ENCODE measurements at places on chromosomes 1 and 21.
A peak's percentile ranks its signal among the peaks of the same experiment; 100 is the strongest.

- DNase-seq: no peak
Observed at GRCh38 chr1:218355278-218355677, 10.1 kb downstream of the TGFB2 start.

GRCh38 chr1:41397020-41397419, 35.8 kb downstream of the FOXO6 start:
- no peak for DNase-seq

DNA sequence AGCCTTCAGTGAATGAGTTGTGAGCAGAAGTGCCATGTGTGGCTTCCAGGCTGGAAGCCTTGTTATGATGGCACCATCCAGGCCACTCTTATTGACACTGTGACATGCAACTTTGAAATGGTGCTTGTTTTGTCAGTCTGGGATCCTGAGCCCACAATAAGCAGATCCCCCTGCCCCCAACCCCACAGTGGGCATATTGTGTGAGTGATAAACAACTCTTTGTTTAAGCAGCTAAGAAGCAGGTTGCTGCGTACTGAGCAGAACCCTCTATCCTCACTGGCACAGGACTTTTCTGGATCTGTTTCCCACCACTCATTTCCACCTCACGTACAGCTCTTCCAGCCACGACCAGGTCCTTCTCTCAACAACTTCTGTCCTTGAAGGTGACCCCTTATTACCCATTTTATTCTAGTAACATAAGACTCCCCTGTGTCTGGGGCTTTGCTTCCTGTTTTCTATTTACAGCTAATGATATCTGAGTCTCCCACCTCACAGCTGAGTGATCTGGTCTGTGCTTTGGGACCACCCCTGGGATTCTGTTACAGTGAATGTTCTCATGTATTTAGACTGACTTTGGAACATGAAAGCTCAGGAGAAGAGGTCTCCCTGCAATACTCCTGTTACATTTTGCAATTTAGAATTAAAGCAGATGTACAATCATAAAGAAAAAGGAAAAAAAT, 375.5 kb downstream of the PCP4 start:
- DNase-seq: no peak

DNA sequence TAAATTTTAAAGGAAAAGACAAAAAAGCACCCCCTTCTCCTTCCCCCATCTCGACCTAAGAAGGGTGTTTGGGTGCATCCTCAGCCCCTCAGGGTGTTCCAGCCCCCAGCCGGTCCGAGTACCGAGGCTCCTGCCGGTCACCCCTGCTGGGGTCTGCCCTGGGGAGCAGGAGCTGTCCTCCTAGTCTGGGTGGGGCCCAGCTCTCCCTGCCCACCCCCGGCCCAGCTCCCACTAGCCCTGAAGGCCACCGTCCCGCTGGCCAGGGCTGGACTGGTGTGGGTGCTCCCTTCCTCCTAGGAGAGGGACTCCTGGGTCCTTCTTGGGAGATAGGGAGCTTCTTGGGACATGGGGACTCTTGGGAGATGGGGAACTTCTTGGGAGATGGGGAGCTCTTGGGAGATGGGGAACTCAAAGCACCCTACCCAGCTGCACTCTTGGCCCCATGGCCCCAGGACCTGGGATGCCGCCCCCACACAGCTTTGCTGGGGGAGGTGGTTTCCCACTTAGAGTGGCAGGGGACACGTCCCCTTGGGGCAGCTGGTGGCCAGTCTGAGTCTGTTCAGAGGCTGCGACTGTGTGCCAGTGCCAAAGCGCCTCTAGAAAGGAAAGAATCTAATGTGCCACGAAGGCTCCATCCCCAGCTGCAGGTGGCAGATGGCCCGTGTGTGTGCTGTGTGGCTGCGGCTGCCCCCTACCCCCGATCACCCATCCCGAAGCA, 44.5 kb downstream of the MORN1 start:
- DNase-seq: no peak

GRCh38 chr21:26394341-26394740, 178.7 kb downstream of the CYYR1 start:
- DNase-seq: no peak

DNA sequence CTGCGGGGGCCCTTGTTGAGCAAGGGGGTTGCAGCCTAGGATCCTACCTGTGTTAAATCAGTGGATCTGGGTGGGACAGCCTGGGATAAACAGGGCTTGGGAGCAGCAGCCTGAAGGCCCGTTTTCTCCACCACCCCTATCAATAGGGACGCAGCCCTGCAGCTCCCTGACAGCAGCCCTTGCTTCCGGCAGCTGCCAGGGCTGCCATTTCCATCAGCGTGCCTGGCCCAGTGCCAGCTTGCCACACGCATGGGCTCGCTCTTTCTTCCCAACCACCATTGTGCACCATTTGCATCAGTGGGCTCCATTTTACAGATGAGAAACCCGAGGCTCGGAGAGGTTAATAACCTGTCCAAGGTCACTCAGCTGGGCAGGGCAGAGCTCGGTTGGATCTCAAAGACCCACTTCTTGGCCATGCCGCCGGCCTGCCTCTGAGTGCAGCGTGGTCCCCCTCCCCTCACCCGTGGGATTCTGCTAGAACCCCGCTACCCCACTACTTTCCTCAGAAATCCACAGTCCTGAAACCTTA, 3.8 kb downstream of the WNT4 start:
- DNase-seq: no peak

- DNase-seq: no peak
Observed at GRCh38 chr21:45308194-45309068, 20.7 kb upstream of the POFUT2 start.

DNA sequence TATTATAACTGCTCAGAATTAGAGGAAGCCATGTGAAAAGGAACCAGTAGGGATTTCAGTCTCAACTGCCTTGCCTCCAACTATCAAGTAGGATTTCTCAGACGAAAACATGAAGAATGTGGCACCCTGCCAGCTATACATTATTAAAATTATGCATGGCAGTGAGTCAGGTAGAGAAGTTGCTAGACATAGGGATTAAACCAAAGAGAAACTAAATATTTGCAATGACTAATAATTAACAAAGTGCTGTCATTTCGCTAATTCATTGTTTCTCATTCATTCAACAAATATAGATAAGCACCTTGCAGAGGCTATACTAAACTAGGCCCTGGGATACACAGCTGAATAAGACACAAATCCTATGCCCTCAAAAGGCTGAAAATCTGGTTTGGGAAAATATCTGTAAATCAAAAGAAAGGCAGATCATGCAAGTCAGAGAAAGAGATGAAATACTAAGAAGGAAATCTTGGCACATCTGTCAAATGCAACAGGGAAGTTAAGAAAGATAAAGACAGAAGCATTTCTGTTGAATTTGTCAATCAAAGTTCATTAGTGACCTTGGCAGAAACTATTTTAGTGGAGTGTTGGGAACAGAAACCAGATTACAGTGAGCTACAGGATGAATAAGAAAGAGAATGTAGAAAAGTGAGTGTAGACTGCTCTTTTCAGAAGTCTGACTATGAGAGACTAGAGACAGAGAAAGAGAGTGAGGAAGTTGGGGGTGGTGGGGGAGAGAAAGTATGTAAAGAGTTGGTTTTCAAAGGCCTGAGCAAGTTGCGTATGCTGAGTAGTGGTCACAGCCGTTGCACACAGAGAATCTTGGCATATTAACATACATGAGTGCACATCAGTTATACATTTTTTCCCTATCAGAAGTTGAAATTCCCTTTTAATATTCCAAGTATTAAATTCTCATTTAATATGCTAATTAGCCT, 14.7 kb upstream of the NBPF11 start:
- no peak for DNase-seq

- DNase-seq: no peak
Observed at GRCh38 chr21:46608672-46609111, 3.8 kb upstream of the S100B start.

DNA sequence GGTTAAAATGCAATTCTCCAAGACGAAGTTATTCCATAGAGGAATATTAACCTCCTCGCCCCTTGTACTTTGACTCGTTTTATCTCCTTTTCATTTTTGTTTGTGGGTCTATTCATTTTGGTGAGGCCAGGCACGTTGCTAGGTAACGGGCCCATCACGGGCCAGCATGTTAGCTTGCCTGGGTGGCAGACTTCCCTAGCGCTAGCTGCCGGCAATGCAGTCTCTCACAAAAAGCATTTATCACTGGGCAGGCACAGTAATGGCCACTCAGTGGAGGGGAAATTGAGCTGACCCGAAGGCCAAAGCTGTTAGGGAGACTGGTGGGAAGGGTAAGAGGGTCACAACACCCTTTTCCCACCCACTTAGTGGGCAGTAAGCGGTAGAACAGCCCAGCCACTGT, 234.4 kb upstream of the FOXD3 start:
- DNase-seq: no peak

- DNase-seq: no peak
Observed at GRCh38 chr1:220552672-220553260, 24.8 kb downstream of the MARK1 start.

- DNase-seq: no peak
Observed at GRCh38 chr1:222791006-222791710, 23.7 kb upstream of the DISP1 start.

- DNase-seq: peak; percentile 83
Observed at GRCh38 chr1:36703526-36704208, 221.0 kb upstream of the CSF3R start.

DNA sequence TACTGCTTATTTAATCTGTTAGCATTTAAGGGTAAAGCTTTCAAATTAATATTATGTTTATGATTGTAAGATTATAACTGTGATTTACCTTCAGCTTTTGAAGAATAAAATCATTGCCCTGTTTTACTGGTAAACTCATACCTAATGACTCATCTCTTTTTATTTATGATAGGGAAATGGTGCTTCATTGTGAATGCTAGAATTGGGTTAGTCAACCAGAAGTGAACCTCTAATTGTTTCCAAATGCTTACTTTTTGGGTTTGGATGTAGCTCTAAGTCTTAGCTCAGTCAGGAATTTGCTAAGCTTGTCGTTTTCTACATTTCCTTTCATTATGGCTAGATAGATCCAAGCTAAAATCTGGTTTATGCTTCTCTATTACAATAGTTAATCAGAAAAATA, 59.4 kb downstream of the SLC30A7 start:
- DNase-seq: no peak

DNA sequence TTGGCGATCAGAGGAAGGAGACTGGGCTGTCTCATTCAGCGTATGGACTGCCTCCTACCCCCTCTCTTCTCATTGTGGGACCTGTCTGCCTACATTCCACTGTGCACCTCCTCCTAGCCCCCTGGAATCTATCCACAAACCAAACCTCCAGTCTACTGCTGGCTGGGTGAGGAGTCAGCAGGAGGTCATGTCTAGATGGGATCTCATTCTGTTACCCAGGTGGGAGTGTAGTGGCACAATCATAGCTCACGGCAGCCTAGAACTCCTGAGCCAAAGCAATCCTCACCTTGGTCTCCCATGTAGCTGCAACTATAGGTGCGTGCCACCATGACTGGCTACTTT, 18.0 kb upstream of the TTC22 start:
- no peak for DNase-seq

- no peak for DNase-seq
Observed at GRCh38 chr1:21663951-21664805, 5.0 kb downstream of the RAP1GAP start.

DNA sequence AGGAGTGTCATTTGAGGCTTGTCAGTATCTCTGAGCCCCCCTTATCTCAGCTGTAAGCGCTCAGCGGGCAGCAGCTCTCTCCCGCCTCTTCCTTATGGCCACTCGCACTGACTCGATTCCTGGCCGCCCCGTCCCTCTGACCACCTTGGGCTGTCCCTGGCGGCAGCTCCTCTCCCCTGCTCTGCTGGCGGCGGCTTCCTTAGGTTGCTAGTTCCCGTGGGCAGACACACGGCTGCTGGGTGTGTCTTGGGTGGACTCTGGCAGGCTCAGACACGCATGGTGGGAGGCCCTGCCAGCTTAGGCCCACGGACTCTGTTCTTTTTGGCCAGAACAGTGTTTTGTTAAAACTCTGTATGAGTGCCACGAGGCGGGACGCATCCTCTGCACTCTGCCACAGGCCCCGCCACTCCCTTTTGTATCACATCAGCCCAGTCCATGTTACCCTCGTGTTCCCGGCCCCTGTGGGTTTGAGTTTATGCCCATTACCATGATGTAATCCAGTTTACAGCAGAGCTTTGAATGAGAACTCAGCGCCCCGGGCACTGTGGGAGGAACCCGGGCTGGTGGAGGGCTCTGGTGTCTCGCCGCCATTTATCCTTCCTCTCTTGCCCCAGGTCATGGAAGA, 45.9 kb downstream of the COQ8A start:
- no peak for DNase-seq

DNA sequence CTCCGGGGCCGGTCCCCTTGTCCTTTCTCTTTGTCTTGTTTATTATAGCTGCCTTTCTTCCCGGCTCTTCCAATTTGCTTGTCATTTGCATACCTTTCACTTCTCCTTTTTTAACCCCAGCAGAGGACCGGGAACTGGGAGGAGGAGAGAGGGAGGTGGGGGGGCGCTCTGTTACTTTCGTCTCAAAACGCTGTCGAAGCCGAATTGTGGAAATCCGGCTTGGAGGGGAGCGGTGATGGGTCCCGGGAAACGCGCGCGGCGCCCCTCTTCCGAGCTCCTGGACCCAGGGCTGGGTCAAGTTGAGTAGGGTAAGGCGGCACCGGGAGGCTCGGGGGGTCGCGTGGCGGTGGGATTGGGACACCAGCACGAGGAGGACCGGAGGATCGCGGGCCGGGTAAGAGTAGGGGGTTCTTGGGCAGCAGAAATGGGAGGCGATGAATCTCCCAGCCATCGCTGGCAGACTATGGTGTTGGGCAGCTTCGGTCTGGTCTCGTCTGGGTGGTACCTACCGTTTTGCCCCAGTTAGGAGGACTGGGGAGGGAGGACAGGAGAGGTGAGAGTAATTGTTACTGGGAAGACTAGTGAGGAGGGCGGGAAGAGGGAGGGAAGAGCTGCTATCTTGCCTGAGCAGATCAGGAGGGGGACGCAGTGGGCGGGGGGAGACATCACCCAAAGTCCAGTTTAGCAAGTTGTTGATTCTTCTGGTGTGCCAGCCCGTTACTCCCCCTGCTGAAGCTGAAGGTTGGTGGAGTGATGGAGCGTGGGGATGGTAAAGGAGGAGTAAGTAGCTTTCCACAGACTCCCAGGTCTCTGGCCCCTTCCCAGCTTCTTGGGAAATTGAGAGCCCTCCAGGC, 1.5 kb downstream of the PROX1 start:
- peak; percentile 22 for DNase-seq

- no peak for DNase-seq
Observed at GRCh38 chr1:94599095-94599813, 57.7 kb upstream of the F3 start.

DNA sequence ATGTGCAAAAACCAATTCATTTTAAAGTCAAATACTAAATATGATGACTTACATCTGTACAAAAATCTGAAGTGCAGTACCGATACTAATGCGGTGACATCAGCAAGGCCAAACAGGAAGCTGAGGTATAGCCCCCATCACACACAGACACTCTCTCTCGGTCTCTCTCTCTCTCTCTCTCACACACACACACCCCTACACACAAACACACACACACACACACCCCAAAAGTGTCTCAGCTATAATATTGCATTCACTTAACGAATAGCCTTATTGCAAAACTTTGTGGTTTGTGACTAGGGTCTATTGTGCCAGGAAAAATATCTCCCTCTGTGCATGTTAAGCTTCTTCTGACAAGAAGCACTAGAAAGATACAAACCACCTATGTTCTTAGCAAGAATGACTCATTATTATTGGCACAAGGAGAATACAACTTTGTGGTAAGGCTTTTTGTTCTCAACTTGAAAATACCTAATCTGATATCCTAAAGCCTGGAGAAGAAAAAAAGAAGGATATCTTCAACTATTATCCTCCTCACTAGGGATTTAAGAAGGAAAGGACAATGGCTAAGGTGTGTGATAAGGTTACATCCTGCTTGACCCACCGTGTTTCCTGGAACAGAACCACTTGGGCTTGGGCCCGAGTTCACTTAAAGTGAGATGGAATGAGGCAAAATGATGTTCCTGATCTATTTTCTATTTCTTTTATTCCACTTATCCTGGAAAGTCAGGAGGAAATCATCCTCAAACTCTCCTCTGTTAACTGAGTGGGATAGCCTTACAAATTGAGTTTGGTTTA, 107.1 kb downstream of the NIBAN1 start:
- no peak for DNase-seq
